ENCODE measurements at places on chromosomes 6 and 20. TPM values are rescaled to one million over a fixed set of nuclear protein-coding genes. Genes with fewer than 3 reads are reported as not detected.

DNA sequence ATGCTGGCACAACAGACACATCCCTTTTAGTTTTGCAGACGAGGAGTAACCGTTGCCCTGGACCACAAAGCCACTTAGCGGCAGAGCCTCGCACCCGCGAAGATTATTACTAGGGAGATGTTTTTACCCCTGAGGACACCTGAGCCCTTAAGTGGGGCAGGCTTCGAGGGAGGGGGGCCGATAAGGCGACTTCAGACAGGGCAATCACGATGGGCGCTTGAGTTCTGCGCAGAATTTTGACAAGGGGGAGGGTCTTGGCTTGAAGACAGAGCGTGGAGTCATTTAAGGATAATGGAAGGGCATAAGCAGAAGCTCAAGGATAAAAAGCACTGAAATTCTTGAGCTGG is 650 bp upstream of the TTK start:
- DNase-seq, result no peak

Gene LPA
- total RNA-seq, result 0.19 TPM

DNA sequence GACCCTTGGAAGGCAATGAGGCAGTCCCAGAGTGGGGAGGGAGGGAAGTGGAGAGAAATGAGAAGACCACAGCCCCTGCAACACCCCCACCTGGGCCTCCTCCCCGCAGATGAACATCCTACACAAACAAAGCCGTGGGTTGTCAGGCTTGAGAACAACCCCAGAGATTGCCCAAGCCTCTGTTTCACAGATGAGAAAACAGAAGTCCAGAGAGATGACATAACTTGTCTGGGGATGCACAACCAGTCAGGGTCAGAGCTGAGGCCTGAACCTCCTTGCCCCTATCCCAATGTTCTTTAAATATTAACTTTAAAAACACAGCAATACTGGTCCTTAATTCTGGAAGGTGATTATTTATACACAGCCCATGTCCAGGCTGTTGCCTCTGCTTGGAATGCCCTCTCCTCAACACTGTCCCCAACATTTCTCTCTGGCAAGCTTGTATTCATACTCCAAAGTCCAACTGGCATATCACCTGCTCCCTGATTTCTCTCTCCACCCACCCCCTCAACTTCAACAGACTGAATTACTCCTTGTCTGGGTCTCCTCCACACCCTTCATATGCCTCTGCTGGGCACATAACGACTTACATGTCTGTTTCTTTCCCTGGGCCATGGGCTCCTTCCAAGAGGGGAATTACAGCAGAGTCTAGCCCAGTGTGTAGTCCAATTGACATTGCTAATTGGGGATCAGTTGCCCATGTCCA is 135.5 kb upstream of the LRFN2 start:
- DNase-seq, result no peak

DNA sequence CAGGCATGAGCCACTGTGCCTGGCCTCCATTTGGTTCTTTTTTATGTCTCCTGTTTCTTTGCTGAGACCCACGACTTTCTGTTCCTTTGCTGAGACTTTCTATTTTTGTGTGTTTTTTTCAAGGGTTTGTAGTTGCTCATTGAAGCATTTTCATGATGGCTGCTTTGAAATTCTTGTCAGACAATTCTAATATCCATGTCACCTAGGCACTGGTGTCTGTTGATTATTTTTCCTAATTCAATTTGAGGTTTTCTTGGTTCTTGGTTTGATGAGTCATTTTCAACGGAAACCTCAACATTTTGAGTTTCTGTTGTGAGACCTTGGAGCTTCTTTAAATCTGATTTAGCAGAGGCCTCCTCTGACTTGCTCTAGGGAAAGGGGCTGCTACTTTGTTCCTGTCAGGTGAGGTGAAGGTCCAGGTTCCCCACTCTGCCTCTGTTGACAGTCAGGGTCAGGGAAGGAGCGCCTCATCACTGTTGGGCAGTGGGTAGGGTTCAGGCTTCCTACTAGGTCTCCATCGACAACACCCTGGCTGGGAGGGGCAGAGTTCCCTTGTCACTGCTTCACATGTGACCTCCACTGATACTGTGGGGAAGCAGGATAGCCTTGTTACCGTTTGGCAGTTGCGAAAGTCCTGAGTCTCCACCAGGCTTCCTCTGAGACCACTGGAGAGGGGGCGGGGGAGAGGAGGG is 67.2 kb upstream of the RNF24 start:
- no peak for DNase-seq

GRCh38 chr6:75489025-75489424 is 4.6 kb downstream of the FILIP1 start:
- DNase-seq, result no peak

Gene PNRC1
- total RNA-seq, result 48.5 TPM

GRCh38 chr6:152078001-152078400 is 270.5 kb downstream of the ESR1 start:
- no peak for DNase-seq

DNA sequence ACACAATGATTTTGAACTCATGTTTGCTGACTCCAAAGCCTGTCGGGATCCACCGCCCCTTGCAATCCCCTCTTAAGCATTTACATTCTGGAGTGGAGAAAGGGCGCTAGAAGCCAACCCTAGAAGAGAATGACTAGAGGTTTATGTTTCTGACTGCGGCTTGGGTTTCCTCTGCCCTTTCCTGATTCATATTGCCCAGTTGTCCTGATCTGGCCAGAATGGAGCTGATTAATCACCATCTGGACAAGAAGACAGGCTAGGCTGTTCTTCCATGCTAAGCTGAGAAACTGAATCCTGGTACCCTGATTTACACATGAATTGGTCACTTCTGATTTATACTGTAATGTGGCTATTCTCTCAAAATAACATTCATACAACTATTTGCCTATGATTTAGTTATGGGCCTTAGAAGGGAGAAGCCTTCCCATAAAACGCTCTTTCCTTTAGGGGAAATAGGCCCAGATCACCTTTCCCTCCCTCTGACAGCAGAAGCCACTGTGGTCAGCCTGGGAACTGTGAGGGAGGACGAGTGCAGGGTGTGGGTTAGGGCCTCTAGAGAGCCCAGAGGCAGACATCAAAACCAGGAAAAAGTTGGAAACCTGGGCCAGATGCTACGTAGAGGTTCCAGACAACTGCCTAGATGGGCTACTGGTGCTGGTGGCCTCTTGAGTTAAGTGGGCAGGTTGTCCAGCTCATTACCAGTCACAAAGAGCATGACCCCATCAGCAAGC is 199.2 kb upstream of the PRDM1 start:
- no peak for DNase-seq

- DNase-seq, result no peak
Measured at GRCh38 chr6:63804381-63804956, 168.9 kb downstream of the PHF3 start.

Gene RBM39
- total RNA-seq, result 220 TPM

DNA sequence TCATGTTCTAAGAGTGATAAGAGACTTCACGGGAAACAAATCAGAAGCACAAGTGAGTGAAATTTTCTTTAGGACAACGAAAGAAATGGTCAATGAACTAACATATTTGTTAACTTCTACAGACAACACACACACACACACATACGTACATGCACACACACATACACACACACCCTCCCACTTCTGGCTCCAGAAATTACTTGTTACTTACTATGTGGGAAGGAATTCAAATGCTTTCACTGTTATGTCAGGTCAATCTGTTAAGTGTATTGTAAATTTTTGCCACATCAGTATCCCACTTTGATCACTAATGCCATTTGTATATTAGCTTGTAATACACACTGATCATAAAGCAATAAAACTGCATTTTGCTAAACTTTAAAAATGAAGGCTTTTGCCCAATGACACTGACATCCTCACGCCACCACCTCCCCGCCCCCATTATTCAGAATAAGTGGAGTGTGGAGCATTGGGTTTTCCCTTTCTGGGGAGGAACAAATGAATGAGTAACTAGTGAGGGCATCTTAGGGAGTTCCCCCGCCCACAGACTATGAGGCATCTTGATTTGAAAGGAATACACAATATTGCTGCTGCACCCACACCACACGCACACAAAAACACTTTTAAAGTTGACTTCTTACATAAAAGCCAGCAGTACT is 76.2 kb downstream of the ATXN1 start:
- DNase-seq, result no peak

DNA sequence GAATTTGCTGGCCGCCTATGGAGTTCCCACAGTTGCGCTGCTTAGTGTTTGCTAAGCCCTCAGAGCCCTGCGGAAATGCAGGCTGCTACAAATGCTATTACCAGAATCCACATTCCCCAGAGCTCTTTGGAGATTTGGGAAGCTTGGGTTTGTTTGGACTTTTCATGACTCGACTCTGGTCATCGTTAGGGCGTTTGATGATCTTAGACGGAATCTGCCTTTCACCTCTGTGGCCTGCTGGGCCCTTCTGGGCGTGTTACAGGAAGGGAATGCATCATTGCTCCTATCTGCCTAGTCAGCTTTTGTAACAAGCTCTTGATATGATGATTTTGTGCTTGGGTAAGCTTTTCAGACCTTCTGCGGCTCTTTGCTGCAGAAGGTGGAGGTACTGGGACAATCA is 50.8 kb downstream of the EYA2 start:
- DNase-seq, result no peak

GRCh38 chr6:44035621-44036020 is 91.6 kb downstream of the MRPL14 start:
- no peak for DNase-seq

Gene CD40
- 14.5 TPM for total RNA-seq

DNA sequence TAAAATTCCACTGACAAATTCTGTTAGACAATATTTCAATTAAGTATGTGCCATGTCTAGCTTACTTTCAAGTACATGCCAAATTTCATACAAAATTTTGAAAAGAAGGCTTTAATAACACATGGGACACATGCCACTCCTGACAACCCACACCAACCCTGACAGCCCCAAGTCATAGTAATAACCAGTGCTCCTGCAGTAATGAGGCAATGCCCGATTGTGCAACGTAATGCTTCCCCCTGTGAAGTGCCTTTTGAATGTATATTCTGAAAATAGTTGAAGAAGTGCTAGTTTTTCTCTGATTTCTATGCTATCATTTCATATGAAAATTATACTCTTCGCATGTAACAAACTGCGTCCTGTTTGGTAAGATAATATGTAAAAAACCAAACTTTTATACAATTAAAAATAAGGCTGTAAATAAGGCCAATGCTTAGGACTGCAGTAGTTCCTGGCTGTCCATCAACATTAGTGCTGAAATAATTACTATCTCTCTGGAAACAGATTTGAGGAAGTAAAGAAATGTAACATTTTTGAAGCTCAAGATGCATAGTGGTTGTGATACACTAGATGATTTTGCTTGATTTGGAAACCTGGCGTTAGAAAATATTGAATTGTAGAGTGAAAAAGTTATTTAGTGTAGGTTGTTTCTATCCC is 125.8 kb upstream of the BCLAF1 start:
- DNase-seq, result no peak

GRCh38 chr6:17959302-17959701 is 28.1 kb downstream of the KIF13A start:
- DNase-seq, result no peak

- no peak for DNase-seq
Measured at GRCh38 chr6:5626727-5627426, 365.6 kb downstream of the FARS2 start.

Gene HTR1E
- not detected for total RNA-seq

Gene LTB
- total RNA-seq, result 0.43 TPM

DNA sequence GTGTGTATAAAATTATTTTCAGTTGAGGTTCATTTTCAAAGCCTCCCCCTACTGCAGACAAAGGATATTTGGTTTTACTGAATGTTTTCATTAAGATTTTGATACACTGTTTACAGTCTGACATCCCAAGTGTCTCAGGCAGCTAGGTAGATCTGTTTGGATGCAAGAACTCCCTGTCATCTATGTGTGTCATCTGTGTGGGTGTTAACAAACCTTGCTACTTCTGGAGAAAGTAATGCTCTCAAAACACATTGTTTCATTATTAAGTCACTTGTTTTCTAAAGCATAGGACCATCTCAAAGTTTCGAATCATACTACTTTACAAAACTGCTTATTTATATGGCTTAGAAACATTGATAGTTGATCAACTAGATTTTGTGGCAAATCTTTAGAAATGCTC is 114.5 kb upstream of the TMEM170B start:
- DNase-seq, result no peak

Gene KLHDC3
- total RNA-seq, result 182 TPM

DNA sequence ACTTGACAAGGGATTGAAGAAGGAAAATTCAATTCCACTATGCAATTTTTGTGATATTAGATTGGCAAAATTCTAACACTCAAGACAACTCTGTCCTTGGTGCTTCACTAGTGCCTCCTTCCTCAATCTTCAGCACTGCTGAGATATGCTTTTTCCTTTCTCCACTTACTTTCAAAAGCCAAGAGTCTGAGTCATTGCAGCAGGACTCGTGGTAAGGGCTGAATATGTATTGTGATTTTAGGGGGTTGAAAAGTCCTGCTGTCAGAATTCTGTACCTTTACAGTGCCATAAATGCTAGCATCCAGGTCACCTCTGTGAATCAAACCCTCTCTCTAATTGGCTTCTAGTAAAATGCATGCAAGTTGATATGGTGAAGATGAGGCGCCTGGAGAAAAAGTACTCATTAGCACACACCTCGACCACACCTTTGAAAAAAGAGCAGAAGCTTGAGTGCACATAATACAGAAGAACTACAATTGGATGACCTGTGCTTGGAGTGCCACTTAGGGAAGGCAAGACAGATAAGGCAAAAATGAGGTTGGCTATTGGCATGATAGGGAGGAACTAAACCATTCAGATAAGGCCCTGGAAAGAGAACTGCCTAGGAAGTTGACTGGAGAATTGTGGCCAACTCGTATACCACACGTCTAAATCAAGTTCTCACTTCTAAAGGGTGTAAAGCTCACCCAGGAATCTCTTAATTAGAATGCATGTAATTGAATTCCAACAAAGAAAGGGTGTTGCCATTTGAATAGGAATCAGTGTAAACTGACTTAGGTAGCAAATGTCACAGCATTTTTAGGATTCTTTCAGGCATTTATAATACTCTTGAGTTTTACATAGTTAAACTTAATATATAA is 43.6 kb upstream of the FAM83B start:
- DNase-seq, result no peak

- DNase-seq, result no peak
Measured at GRCh38 chr20:47031004-47031403, 136.4 kb downstream of the EYA2 start.

Gene E2F1
- total RNA-seq, result 35.3 TPM

DNA sequence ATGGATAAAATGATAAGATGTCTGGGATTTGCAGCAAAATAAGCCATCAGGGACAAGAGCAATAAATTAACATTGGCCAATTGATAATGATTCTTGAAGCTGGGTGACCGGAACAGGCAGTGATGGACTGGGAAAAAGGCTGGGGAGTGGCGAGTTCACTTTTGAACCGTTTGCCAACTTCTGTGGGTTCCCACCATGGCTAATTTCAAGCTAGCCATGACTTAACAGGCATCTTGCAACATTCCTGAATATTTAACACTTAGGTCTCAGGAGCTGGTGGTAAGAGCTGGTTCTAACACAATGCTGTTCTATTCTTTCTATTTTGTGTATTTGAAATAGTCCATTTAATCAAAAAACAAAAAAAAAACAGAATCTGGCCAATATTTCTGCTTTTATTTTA is 37.6 kb upstream of the CD83 start:
- DNase-seq, result no peak

Gene MUC22
- not detected for total RNA-seq

All from H1 (cell line).